ENCODE measurements at places on chromosomes 16 and 17. TPM values are rescaled to one million over a fixed set of nuclear protein-coding genes. Genes with fewer than 3 reads are reported as not detected.

GRCh38 chr17:79042421-79043190 is 18.6 kb downstream of the C1QTNF1 start:
- H3K4me3 ChIP-seq, result no peak overlapping the region
- peaks cover 15% of the 10 kb centered on the region for H3K27me3 ChIP-seq
- H3K27ac ChIP-seq, result no peak overlapping the region

- peaks cover 5% of the 10 kb centered on the region for H3K36me3 ChIP-seq
- peaks cover 23% of the 10 kb centered on the region for H3K4me1 ChIP-seq
- H3K4me3 ChIP-seq, result no peak overlapping the region
- H3K27me3 ChIP-seq, result no peaks in the 10 kb centered on the region
- H3K27ac ChIP-seq, result no peak overlapping the region
- DNase-seq, result no peak
These were observed 8.6 kb upstream of the MRC2 start for GRCh38 chr17:62618647-62619416.

GRCh38 chr16:22284637-22285036 is 12.6 kb upstream of the POLR3E start:
- no peaks in the 10 kb centered on the region for H3K27me3 ChIP-seq
- H3K4me1 ChIP-seq, result peaks cover 9% of the 10 kb centered on the region
- DNase-seq, result no peak
- peak overlapping the region; percentile 59 for H3K27ac ChIP-seq

The CPHXL gene
- total RNA-seq, result not detected

The CYB5D1 gene
- total RNA-seq, result 6.9 TPM

GRCh38 chr16:86398201-86398600 is 112.1 kb upstream of the FOXF1 start:
- no peaks in the 10 kb centered on the region for H3K36me3 ChIP-seq
- no peaks in the 10 kb centered on the region for H3K4me1 ChIP-seq
- H3K27ac ChIP-seq, result no peak overlapping the region
- H3K27me3 ChIP-seq, result peaks cover 19% of the 10 kb centered on the region
- no peak for DNase-seq
- H3K4me3 ChIP-seq, result no peak overlapping the region

GRCh38 chr17:4074831-4075495 is 67.9 kb downstream of the ZZEF1 start:
- no peak overlapping the region for H3K27ac ChIP-seq
- H3K4me1 ChIP-seq, result peaks cover 28% of the 10 kb centered on the region
- H3K27me3 ChIP-seq, result no peaks in the 10 kb centered on the region
- DNase-seq, result no peak
- peaks cover 47% of the 10 kb centered on the region for H3K36me3 ChIP-seq

- H3K4me3 ChIP-seq, result no peak overlapping the region
- no peak for DNase-seq
- H3K27ac ChIP-seq, result no peak overlapping the region
- no peaks in the 10 kb centered on the region for H3K36me3 ChIP-seq
- peaks cover 8% of the 10 kb centered on the region for H3K27me3 ChIP-seq
These were observed 33.2 kb upstream of the PEMT start for GRCh38 chr17:17624741-17625140.

- H3K27me3 ChIP-seq, result peaks cover 27% of the 10 kb centered on the region
- peaks cover 2% of the 10 kb centered on the region for H3K36me3 ChIP-seq
- no peak overlapping the region for H3K27ac ChIP-seq
- no peak overlapping the region for H3K4me3 ChIP-seq
- DNase-seq, result no peak
- no peaks in the 10 kb centered on the region for H3K4me1 ChIP-seq
These were observed 17.9 kb downstream of the SEC14L5 start for GRCh38 chr16:4976079-4976478.

The TEX19 gene
- not detected for total RNA-seq

GRCh38 chr17:72056727-72057290 is 64.0 kb upstream of the SOX9 start:
- no peaks in the 10 kb centered on the region for H3K36me3 ChIP-seq
- no peak overlapping the region for H3K27ac ChIP-seq
- no peaks in the 10 kb centered on the region for H3K27me3 ChIP-seq

The DNASE1L2 gene
- 1.2 TPM for total RNA-seq

DNA sequence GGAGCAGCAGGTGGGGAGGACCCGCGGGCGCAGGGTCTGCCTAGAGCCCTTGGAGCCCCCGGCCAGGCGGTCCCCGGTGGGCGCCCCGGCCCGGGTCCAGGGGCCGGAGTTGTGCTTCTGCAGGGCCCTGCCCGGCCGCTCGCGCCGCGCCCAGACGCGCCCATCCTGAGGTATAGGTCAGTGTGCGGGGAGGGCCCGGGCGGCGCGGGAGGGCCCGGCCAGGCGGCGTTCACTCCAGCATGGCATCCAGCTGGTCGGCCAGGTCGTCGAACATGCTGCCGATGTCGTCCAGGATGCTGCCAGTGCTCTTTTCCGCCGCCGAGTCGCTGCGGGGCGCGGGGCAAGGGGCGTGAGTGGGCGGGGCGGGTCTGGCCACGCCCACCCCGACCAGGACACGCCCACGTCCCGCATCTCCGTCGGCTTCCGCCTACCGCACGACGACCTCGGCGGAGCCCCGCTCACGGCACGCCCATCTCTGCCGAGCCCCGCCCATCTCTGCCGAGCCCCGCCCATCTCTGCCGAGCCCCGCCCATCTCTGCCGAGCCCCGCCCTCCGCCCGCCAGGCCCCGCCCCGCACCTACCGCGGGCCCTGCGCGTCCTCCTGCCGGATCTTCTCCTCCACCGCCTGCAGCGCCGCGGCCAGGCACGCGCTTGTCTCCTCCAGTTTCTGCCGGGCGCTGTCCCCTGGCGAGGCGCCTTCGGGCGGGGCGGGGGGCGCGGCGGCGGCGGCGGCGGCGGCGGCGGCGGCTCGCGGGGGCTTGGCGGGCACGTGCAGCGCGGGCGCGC is 17.9 kb downstream of the CASKIN1 start:
- DNase-seq, result no peak
- H3K27ac ChIP-seq, result no peak overlapping the region
- no peaks in the 10 kb centered on the region for H3K4me1 ChIP-seq
- peaks cover 12% of the 10 kb centered on the region for H3K36me3 ChIP-seq
- H3K27me3 ChIP-seq, result no peaks in the 10 kb centered on the region

- peaks cover 4% of the 10 kb centered on the region for H3K4me1 ChIP-seq
- H3K4me3 ChIP-seq, result no peak overlapping the region
- DNase-seq, result no peak
- H3K27me3 ChIP-seq, result peaks cover 49% of the 10 kb centered on the region
- H3K27ac ChIP-seq, result no peak overlapping the region
These were observed 5.5 kb upstream of the CACNG5 start for GRCh38 chr17:66829386-66829864.

DNA sequence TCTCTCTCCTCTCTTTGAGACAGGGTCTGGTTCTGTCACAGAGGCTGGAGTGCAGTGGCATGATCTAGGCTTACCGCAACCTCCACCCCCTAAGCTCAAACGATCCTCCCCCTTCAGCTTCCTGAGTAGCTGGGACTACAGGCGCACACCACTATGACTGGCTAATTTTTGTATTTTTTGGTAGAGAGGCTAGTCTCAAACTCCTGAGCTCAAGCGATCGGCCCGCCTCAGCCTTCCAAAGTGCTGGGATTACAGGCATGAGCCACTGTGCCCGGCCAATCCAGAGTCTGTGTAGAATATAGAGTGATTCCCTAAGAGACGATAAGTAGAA is 65.8 kb upstream of the RPH3AL start:
- DNase-seq, result no peak
- no peak overlapping the region for H3K4me3 ChIP-seq
- no peak overlapping the region for H3K27ac ChIP-seq
- H3K27me3 ChIP-seq, result no peaks in the 10 kb centered on the region

DNA sequence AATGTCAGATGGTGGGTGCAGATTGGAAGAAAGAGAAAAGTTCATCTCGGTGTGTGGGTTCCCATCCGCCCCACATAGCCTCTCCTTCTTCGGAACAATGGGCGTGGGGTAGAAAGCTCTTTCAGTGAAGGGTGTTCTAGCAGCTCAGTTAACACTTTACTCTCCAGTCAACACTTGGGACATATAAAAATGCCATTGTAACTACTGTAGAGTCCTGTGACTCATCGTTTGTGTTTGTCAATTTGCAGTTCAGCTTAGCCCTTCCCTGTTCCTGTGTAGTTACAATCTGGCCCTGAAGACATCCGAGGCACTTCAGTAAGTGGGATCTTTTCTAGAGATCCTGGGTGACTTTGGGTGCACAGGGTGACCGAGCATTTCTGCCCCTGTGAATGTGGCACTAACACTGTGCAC is 11.5 kb upstream of the CLEC18C start:
- H3K36me3 ChIP-seq, result peaks cover 12% of the 10 kb centered on the region
- no peak overlapping the region for H3K27ac ChIP-seq
- no peaks in the 10 kb centered on the region for H3K27me3 ChIP-seq
- H3K4me3 ChIP-seq, result no peak overlapping the region
- H3K4me1 ChIP-seq, result peaks cover 7% of the 10 kb centered on the region

DNA sequence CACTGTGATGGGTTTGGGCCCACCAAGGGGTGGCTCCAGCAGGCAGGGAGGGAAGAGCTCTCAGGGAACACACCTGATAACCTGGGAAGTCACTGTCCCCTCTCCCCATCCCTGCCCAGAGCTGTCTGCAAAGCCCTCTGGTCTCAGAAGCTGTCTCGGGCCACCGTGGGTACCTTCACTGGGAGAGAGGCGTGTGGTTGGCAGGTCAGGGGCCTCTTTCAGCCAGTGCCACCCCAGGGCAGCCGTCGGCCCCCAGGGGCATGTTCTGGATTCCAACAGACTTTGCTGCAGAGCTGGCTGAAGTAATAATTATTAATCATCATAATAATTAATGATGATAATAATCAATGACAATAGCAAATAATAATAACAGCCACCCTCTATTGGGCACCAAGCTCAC is 21.1 kb downstream of the MGAT5B start:
- H3K36me3 ChIP-seq, result no peaks in the 10 kb centered on the region
- no peak overlapping the region for H3K4me3 ChIP-seq
- H3K27me3 ChIP-seq, result peaks cover 16% of the 10 kb centered on the region
- DNase-seq, result no peak
- H3K27ac ChIP-seq, result no peak overlapping the region

DNA sequence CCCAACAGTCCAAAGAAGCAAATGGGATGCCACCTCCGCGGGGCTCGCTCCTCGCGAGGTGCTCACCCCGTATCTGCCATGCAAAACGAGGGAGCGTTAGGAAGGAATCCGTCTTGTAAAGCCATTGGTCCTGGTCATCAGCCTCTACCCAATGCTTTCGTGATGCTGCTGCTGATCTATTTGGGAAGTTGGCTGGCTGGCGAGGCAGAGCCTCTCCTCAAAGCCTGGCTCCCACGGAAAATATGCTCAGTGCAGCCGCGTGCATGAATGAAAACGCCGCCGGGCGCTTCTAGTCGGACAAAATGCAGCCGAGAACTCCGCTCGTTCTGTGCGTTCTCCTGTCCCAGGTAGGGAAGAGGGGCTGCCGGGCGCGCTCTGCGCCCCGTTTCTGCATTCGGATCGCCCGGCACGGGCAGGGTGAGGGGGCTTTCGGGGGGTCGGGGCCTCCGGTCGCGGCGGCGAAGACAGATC is at the start of gene CDH13:
CDH13 (plus strand) TSS at position 179 of the 471 bp plus-strand sequence.
- H3K4me3 ChIP-seq, result peak within 1 kb of the TSS; percentile 83
- H3K4me1 ChIP-seq, result peaks cover 41% of the 10 kb centered on the region
- peaks cover 5% of the 10 kb centered on the region for H3K27me3 ChIP-seq
- H3K27ac ChIP-seq, result peak within 1 kb of the TSS; percentile 60
- no peak for DNase-seq
- no peaks in the 10 kb centered on the region for H3K36me3 ChIP-seq

GRCh38 chr17:15247891-15248529 is 17.1 kb downstream of the PMP22 start:
- peaks cover 15% of the 10 kb centered on the region for H3K36me3 ChIP-seq
- no peak overlapping the region for H3K4me3 ChIP-seq
- peak overlapping the region; percentile 43 for H3K27ac ChIP-seq
- H3K4me1 ChIP-seq, result peaks cover 24% of the 10 kb centered on the region
- H3K27me3 ChIP-seq, result no peaks in the 10 kb centered on the region
- no peak for DNase-seq

GRCh38 chr16:76724181-76724580 is 447.0 kb downstream of the CNTNAP4 start:
- H3K27ac ChIP-seq, result no peak overlapping the region
- H3K36me3 ChIP-seq, result no peaks in the 10 kb centered on the region
- no peaks in the 10 kb centered on the region for H3K4me1 ChIP-seq
- H3K4me3 ChIP-seq, result no peak overlapping the region
- H3K27me3 ChIP-seq, result peaks cover 5% of the 10 kb centered on the region

DNA sequence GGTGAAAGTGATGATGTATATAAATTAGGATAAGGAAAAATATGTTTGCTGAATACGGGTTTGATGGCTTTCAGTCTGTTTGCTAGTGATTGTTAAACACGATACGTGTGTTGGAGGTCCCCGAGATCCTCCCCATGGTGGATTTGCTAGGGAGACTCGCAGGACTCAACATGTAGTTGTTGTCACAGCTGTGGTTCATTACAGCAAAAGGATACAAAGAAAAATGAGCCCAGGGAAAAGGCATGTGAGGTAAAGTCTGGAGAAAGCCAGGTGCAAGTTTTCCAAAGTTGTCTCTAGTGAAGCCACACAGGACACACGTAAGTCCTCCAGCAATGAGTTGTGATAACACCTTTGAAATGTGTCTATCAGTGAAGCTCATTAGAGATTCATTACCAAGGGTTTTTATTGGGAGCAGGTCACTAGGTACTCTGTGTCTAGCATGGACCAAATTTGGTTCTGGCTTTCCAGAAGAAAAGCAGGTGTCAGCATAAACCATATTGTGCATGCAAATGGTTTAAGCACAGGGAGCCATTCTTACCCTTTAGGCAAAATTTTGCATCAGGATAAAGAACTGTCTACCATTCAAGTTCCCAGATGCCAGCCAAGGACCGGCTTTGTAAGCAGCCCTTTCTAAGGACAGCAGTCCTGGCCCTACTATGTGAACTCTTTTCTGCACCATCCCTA is 215.2 kb upstream of the WSCD1 start:
- H3K27ac ChIP-seq, result no peak overlapping the region
- no peaks in the 10 kb centered on the region for H3K36me3 ChIP-seq
- H3K27me3 ChIP-seq, result peaks cover 1% of the 10 kb centered on the region
- no peak overlapping the region for H3K4me3 ChIP-seq
- no peaks in the 10 kb centered on the region for H3K4me1 ChIP-seq

DNA sequence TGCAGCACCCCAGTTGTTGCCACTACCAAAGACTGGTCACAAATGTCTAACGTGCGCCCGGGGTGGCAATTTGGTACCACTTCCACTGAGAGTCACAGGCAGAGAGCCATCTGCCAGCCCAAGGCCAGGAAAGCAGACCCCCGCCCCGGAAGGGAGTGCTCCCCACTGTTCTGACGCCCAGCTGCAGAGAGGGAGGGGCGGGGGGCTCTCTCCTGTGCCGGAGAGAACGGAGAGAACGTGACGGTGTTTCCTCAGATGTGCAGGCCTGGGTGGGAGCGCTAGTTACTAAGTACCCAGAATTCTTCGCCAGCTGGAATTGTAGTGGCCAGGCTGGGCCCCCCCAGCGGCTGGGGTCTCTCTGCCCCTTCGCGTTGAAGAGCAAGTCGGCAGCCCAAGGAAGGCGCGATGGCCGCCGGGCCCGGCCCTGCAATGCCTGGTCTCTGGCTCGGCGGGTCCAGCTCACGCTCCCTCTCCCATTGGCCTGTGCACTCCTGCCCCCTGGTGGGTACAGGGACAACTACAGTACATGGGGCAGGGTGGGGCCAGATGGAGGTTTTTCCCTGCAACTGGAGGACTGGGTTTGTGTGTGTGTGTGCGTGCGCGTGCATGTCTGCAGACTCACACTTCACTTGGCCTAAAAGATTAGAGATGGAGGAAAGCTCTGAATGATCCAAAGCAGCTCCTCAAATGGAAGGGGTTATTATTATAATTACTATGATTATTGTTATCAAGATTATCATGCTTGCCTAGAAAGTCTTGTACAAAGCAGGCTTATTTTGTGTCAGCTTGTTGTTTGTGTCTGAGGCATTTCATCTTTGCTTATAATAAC is 107.1 kb downstream of the AMFR start:
- DNase-seq, result no peak
- H3K36me3 ChIP-seq, result no peaks in the 10 kb centered on the region
- H3K4me1 ChIP-seq, result peaks cover 5% of the 10 kb centered on the region
- H3K27ac ChIP-seq, result no peak overlapping the region
- H3K4me3 ChIP-seq, result peak overlapping the region; percentile 66
- peaks cover 4% of the 10 kb centered on the region for H3K27me3 ChIP-seq

The HOXB1 gene
- not detected for total RNA-seq

The SLC38A10 gene
- 115 TPM for total RNA-seq
